ENCODE measurements at places on chromosomes 12 and 14. TPM values are rescaled to one million over a fixed set of nuclear protein-coding genes. Genes with fewer than 3 reads are reported as not detected.

The DACT1 gene
- 0.50 TPM for total RNA-seq

The EIF2B2 gene
- 72.8 TPM for total RNA-seq

The SMCO3 gene
- not detected for total RNA-seq

The NR1H4 gene
- 0.08 TPM for total RNA-seq

The RASSF9 gene
- total RNA-seq, result 0.67 TPM
